ENCODE measurements at places on chromosomes 6 and 20.

GRCh38 chr6:110125361-110125760 lies 54.1 kb downstream of the WASF1 start:
- DNase-seq = no peak

- no peak for DNase-seq
These were observed 2.4 kb downstream of the LAMA2 start for GRCh38 chr6:128885381-128885780.

GRCh38 chr6:170190046-170190445 lies 100.8 kb downstream of the DLL1 start:
- DNase-seq = no peak

DNA sequence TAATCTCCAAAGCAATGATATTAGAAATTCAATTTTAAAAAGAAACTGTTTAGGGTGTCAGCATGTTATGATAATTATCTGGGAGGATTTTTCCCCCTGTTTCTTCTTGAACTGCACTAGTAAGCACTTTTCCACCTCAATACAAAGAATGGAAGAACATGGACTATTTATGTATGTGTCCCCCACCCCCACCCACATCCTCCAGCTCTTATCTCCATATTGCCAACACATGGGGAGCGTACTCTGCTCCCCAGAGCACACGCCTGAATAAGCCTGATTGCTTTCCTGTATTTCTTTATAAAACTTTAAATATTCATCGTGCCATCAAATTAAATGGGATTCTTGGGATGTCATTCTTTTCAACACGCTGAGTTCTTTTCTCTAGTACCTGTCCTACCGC lies 11.4 kb upstream of the LRFN2 start:
- no peak for DNase-seq

DNA sequence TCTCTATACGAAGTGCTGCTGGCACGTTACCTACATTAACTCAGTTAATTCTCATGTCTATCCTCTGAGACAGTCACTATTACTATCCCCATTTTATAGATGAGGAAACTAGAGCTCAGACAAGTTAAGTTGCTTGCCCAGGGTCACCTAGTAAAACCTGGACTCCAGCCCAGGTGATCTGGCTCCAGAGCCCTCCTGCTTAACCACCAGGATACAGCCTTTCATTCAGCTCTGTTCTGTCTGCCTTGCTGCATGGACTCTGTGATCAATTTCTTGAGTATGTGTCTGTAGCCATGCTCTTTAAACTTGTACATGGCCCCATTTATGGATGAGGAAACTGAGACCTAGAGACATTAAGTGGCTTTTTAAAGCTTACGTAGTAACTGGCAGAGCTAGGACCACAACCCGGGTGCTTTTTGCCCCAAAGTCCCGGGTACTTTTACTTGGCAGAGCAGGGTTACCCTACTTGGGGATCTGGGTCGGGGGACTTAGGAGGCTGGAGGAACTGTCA lies 4.7 kb downstream of the CDKN1A start:
- DNase-seq = no peak

DNA sequence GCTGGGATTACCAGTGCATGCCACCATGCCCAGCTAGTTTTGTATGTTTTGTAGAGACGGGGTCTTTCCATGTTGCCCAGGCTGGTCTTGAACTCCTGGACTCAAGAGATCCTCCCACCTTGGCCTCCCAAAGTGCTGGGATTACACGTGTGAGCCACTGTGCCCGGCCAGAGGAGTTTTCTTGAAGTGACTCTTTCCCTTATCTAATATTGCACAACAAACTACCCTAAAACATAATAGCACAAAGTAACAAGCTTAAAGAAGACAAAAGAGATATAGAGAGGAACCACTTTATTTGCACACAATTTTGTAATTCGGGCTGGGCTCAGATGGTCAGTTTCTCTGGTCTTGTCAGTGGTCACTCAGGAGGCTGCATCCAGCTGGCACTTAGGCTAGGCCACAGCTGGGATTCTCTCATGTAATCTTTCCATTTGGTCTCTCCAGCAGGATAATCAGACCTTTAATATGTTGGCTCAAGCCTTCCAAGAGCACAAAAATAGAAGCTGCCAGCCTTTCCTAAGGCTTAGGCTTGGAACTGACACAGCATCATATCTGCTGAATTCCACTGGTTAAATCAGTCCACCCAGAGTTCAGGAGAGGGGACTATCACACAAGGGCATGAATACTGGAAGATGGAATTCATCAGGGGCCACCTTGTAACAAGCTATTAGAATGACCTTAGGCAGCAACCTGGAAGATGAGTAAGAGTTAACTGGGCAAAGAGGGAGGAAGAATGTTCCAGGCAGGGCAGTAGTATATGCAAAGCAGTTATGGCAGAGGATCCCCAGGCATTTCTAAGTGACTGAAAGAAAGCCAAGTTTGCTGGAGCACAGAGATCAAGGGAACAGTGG lies 56.7 kb upstream of the PNRC1 start:
- no peak for DNase-seq

DNA sequence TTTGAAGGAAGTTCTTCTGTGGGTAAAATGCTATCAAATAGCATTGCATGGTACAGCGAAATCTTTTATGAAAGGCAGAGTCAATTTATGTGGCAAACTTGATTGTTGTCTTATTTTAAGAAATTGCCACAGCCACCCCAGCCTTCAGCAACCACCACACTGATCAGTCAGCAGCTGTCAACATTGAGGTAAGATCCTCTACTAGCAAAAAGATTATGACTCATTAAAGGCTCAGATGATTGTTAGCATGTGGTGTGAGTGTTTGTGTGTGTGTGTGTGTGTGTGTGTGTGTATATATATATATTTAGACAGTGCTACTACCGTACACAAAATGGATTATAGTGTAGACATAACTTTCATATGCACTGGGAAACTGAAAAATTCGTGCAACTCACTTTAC lies 27.8 kb downstream of the LRRN4 start:
- DNase-seq = no peak

GRCh38 chr6:148324297-148324985 lies 18.2 kb upstream of the SASH1 start:
- DNase-seq = no peak

- DNase-seq = no peak
These were observed 193.4 kb upstream of the CDYL start for GRCh38 chr6:4582506-4583417.

GRCh38 chr20:44835661-44836221 lies 25.4 kb upstream of the RIMS4 start:
- DNase-seq = no peak

DNA sequence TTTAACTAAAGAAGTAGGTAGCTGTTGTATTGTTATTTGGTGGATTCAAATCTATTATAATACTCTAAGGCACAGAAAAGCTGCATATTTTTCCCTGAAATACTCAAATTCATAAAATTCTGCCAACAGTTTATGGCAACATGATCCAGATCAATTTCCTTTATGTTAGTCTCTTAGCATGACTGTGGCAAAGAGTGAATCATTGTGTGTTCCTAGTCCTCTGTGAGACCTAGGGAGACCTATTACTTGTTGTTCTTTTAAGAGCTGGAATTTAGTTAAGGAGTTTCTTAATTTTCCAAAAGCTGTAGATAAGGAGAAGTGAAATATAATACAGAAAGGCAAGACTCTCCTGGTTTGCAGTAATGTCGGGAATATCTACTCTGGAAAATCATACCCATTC lies 149.6 kb downstream of the RIMS1 start:
- DNase-seq = no peak

DNA sequence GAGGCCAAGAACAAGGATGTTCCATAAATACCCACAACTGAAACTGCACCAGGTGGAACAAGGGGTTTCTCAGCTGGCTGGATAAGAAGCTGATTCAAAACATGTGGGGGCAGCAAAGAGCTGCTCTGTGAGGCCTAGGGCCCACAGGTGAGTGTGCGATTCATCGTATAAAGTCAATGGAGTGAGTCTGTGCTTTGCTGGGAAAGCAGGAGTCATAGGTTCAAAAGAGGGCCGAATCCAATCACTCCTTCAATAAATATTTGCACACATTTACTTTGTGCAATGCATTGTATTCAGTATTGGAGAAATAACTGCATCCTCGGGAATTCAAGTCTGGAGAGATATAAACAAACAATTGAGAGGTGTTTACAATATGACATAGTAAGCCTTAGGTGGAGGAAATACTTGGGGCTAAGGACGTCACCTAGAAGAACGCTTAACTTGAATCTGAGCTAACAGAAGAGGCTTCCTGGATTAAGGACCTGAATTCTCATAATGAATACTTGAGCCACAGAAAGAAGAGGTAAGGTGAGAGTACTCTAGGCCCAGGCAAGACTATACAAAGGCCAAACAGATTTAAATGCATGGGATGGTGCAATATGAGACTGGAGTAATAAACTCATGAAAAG lies 83.7 kb upstream of the TMEM30A start:
- peak; percentile 15 for DNase-seq

GRCh38 chr6:20112241-20112640 lies 100.0 kb downstream of the MBOAT1 start:
- no peak for DNase-seq

DNA sequence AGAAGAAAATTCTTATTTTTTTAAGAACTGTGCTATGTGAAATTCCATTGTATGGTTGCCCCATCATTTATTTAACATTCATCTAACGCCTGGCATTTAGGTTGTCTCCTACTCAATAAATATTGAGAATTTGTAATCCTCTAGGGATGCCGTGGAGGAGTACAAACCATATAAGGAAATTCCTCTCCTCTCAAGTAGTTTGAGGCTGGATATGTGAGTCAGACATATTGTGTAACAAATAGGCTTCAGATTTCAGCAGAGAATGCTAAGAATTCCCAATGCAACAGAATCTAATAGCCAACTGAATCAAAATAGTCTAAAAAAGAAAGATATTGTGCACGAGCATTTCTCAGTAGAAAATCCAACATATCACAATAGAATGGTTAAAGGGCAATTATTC lies 174.7 kb downstream of the OTOR start:
- DNase-seq = no peak

- no peak for DNase-seq
These were observed 9.6 kb downstream of the DYNLRB1 start for GRCh38 chr20:34525709-34526416.

- DNase-seq = no peak
These were observed 260.5 kb upstream of the EPHA7 start for GRCh38 chr6:93679836-93680235.

DNA sequence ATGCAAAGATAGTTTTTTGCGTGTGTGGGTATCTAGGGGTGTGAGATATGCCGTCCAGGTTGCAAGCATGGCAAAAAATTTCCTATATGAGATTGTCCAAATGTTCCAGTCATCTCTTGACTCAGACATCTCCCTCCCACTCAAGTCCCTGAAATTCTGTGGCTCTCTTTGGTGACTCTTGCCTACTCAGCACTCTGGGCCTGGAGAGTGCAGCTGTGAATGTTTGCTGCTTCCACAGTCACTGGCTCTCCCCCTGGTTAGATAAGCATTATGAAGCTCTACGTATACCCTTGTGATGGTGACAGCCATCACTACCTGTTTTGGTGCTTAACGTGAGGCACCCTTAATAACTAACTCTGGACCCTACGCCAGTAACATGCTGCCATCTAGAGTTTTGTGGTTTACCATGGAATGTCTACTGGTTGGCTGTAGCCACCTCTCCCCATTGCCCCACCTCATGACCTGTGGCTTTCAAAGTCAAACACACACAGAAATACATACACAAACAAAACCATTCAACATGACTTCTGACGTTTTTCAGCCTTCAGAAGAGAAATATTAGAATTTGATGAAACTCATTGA lies 621.9 kb upstream of the CITED2 start:
- peak; percentile 42 for DNase-seq

DNA sequence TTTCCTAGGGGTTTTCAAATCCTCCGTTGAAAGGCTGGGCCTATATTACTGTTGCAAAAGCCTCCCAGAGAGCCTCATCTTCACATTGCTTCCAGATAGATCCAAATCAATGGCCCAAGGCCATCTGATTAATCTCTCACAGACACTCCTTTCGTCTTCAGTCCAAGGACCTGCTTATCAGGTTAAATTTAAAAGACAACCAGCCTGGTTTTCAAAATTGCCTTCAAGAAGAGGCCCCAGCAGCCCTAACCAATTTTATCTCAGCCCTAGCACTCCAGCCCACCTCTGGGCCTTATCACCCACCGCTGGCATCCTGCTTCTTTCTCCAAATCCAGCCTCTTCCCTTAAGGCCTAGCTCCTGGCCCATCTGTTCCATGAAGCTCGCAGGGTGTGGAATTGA lies 15.5 kb upstream of the CCND3 start:
- no peak for DNase-seq

GRCh38 chr6:70370496-70370895 lies 42.8 kb upstream of the FAM135A start:
- no peak for DNase-seq

Measured in GM20000 (cell line).